ENCODE measurements at places on chromosomes 2 and 18.
A peak's percentile ranks its signal among the peaks of the same experiment; 100 is the strongest.

DNA sequence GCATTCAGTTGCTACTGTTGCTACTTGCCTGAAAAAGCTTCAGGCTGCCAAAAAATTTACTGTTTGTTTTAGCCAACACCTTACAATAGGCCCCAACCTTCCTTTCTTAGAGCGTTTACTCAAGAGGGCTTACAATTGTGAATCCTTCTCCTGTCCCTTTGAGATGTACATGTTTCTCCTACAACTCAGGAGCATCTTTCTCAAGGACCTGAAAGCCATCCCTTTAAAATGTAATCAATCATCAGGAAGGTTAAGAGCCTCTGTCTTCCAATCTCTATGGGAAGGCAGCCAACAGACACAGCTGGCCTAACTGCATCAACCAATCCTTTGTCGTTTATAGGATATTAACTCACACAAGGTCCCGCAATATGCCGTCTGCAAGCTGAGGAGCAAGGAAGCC, 3.4 kb upstream of the IER3IP1 start:
- no peak for DNase-seq

- DNase-seq: no peak
These were observed 76.6 kb downstream of the RAPGEF4 start for GRCh38 chr2:172812158-172812744.

GRCh38 chr2:204277226-204277625, 268.0 kb upstream of the PARD3B start:
- DNase-seq: no peak

DNA sequence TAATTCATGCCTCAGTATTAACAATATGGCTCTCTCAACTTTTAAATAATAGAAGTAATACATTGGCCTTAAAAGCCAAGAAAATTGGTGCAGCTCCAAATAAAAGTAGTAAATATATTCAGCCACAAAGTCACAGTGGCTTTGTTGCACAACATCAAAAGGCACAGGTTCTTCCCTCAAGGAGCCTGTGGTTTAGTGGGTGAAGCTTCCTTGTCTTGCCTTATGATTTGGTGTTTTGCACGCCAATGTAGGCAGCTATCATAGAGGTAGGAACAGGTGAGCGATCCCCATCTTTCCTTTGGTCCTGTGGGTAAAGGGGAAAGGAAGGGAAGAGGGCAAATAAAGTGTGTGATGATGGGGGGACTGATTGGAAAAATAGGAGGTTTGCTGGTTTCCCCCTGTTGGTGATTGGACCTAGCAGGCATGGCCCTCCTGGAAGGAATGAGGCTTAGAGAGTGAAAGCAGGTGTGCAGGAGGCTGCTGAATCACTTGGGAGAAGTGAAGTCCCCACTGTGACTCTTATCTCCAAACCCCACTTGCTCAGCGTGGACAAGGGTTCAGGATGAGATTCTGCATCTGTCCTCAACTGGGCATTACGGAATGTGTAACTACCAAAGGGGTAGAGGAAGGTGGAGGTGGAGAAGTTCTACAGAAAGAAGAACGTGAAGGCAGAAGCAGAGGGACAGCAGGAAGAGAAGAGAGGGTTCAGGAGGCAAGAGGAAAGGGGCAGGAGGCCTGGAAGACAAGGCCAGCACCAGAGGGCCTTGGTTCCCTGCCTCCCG, 20.1 kb upstream of the TNP1 start:
- no peak for DNase-seq

GRCh38 chr18:39571511-39571910, 2005.9 kb upstream of the CELF4 start:
- DNase-seq: peak; percentile 56

GRCh38 chr18:23875966-23876895, 138.3 kb upstream of the TTC39C start:
- DNase-seq: no peak

GRCh38 chr2:197941715-197942114, 137.3 kb downstream of the PLCL1 start:
- DNase-seq: no peak

Measured in HEK293T (cell line).